ENCODE measurements at places on chromosomes 11 and 22. TPM values are rescaled to one million over a fixed set of nuclear protein-coding genes. Genes with fewer than 3 reads are reported as not detected.

The CCDC82 gene
- 29.5 TPM for total RNA-seq

The NPTXR gene
- total RNA-seq = 9.3 TPM

The CNIH2 gene
- total RNA-seq = 3.2 TPM

DNA sequence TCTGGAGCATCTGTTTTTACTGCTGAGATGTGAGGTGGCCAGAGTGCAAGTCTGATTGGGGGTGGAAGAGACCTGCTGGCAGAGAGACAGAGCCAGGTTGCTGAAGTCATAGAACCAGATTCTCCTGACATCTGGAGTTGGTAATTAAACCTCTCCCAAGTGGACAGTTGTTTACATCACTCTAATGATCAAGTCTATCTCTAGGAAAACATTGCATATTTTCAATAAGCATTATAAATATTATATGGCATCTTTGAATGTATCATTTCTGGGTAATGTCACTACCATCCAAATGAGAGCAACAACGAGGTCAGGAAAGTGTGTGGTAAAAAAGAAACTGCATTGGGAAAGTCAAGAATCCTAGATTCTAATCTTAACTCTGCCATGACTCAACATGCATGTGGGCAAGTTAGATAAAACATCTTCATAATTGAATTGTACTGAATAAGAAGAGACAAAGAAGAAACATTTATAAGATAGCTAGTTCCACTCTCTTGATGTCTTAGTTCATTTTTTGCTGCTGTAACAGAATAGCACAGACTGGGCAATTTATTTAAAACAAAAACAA is 351.2 kb upstream of the API5 start:
- no peaks in the 10 kb centered on the region for H3K4me1 ChIP-seq
- H3K4me3 ChIP-seq = no peak overlapping the region
- DNase-seq = no peak
- H3K36me3 ChIP-seq = no peaks in the 10 kb centered on the region

DNA sequence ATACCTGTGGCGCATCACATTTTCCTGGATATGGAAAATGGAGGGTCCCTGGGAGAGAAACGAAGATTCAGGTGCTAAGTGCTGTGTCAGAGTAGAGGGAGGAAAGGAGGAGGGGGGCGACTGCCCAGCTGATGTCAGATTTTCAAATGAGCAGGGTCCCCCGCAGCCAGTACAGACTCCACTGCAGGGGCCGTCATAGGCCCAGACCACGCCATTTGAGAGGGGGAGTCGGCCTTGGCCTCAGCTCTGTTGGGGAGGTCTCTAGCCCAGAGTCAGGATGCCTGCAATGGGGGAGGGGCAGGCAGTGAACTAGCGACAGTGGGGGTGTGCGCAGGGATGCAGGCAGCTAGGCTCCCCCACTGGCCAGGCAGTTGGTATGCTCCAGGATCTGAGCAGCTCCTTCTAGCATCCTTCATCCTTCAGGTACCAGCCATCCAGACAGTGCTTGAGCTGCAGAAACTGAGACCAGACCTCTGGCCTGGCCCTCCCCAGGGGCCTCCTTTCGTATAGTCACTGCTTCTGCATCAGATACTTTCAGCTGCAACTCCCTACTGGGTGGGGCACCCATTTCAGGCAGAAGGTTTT is at the start of the genes BSCL2 and GNG3:
Gene BSCL2, minus strand, starts transcription at position 148 of the 585 bp plus-strand sequence. CDS start 229 bp downstream, outside the sequence.
Gene GNG3, plus strand, starts transcription at position 400 of the 585 bp plus-strand sequence. CDS start 620 bp downstream, outside the sequence.
- no peak for DNase-seq
- no peaks in the 10 kb centered on the region for H3K27me3 ChIP-seq
- peak within 1 kb of the TSS; percentile 95 for H3K27ac ChIP-seq
- peaks cover 14% of the 10 kb centered on the region for H3K36me3 ChIP-seq

- peaks cover 6% of the 10 kb centered on the region for H3K4me1 ChIP-seq
- DNase-seq = no peak
- H3K27me3 ChIP-seq = no peaks in the 10 kb centered on the region
Observed at GRCh38 chr11:121793916-121794315, 322.1 kb downstream of the BLID start.

DNA sequence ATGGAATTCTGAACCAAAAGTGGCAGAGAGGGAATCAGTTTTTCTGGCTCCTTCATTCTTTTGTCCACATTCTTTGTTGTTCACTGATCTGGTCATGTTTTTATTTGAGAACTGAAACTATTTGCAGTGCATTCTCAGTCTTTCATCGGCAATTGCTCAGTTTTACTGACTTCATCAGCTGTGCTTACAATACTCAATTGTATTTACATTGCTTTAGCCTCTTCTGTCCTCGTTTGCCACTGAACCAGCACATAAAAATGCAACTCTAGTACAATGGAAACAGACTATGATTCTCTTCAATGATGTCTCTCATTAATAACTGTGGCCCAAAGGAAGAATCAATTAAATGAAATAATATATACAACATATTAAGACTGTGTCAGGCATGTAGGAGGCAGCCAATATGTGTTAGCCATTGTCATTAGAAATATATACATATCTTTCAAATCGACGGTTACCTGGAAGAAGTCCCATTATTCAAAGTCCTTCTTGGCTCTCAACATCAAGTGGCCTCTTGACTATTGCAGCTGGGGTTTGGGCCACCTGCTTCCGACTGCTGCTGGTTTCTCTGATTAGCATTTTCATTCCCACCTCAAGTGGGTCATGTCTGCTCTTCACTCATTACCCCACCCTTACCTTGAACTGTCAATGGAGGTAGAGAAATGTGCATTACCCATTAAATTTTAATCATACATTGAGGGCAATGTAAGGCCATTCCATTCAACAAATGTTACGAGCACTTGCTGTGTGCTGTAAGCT is 600.1 kb downstream of the INSC start:
- H3K27ac ChIP-seq = no peak overlapping the region
- no peak for DNase-seq
- H3K4me1 ChIP-seq = no peaks in the 10 kb centered on the region
- H3K36me3 ChIP-seq = no peaks in the 10 kb centered on the region
- no peaks in the 10 kb centered on the region for H3K27me3 ChIP-seq

GRCh38 chr22:29658176-29658575 is 54.7 kb downstream of the NF2 start:
- no peak overlapping the region for H3K27ac ChIP-seq
- H3K4me1 ChIP-seq = peaks cover 13% of the 10 kb centered on the region
- H3K27me3 ChIP-seq = no peaks in the 10 kb centered on the region
- DNase-seq = no peak
- no peak overlapping the region for H3K4me3 ChIP-seq

DNA sequence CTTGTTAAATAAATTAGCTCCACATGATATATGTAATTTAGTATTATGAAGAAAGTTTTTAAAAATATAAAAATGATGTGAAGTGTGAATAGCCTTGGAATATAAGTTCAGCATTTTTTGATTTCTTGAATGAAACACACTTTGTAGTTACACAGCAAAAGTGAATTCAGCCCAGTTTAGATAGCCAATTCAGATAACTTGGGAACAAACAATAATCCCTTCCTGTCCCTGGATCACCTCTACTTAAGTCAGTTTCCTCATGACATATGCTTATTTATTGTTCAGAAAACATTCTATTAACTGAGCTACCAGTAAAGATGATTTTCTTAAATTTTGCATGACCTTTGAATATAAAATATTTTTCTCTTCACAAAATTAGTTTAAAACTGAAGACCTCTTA is 107.4 kb downstream of the PGR start:
- DNase-seq = no peak
- no peaks in the 10 kb centered on the region for H3K36me3 ChIP-seq
- H3K27me3 ChIP-seq = no peaks in the 10 kb centered on the region
- no peak overlapping the region for H3K27ac ChIP-seq
- H3K4me1 ChIP-seq = no peaks in the 10 kb centered on the region

All from vagina (tissue), 2 donors.